ENCODE measurements at places on chromosomes 3 and 15. TPM values are rescaled to one million over a fixed set of nuclear protein-coding genes. Genes with fewer than 3 reads are reported as not detected.

- DNase-seq = no peak
Observed at GRCh38 chr3:23130406-23130805, 72.7 kb upstream of the UBE2E2 start.

DNA sequence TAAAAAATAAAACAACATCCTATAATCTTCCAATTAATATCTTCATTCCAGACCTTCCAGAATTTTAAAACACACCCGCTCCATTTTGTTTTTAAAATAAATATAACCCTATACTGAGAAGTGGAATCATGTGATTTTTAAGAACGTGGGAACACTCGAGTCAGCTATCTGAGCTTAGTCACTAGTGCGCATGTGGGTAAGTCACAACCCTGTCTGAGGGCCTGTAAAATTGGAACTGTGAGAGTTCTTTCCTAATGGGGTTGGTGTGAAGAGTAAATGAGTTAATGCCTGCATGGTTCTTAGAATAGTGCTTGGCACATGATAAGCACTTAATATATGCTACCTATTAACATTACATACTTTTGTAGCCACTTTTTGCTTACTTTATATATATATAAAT is 19.9 kb upstream of the POLR2M start:
- DNase-seq = no peak

- peak; percentile 56 for DNase-seq
Observed at GRCh38 chr3:175585898-175586297, 726.8 kb downstream of the NAALADL2 start.

DNA sequence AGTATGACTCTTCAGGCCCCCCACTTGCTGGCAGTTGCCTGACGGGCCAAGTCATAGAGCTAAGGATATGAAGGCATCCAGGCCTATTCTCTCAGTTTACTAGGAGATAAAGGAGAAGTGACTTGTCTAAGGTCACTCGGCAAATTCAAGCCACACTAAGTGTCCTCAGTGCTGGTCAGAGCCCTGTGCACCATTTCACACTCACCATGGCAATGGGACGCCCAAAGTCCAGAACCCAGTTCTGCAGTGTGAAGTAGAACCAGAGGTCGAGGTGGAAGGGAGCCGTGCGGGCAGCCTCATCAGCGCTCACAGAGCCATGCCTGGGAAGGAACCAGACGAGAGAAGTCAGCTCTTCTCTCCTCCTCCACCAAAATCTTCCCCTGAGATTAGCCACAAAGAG is 11.2 kb downstream of the CLN6 start:
- no peak for DNase-seq

The EFCAB12 gene
- total RNA-seq = not detected

- no peak for DNase-seq
Observed at GRCh38 chr15:69661446-69661845, 208.8 kb downstream of the RPLP1 start.

The TIPIN gene
- 58.0 TPM for total RNA-seq

DNA sequence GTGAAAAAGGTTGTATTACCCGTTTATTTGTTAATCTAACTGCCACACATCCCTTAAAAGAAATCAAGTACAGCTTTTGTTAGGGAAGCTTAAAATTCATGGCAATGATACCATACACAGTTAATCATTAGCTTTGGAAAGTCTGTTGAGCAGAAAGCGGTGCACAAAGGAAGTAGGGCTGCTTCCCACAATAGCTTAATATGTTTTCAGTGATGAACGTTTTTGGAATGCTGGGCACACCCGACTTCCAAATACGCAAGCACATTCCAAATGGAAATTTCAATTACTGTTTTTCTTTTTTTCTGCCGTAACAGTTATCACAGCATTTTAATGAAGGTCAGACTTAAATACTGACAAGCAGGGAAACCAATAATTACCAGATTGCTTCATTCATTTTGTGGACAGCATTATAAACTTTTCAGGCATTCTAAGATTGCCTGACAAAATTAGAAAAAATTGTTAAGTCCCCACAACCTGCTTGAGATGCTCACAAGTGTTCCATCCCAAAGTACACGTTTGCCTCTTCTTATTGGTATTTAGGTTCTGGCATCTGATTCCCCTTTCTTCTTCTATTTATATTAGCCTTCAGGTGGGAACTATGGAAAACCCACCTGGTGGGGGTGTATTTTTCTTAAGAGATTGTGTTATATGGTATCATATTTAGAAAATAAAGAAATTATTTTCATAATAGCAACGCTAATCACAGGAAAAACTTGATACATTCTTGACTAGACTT is 1.1 kb upstream of the ECT2 start:
- peak; percentile 91 for DNase-seq
